ENCODE measurements at places on chromosomes 1 and 21. TPM values are rescaled to one million over a fixed set of nuclear protein-coding genes. Genes with fewer than 3 reads are reported as not detected.

The PRAMEF5 gene
- not detected for total RNA-seq

The NRIP1 gene
- 16.6 TPM for total RNA-seq

The VANGL2 gene
- 32.7 TPM for total RNA-seq

The GJA8 gene
- not detected for total RNA-seq

The OR2L3 gene
- not detected for total RNA-seq

The ARID1A gene
- 59.5 TPM for total RNA-seq

The DCST1 gene
- total RNA-seq, result not detected

The AUNIP gene
- total RNA-seq, result 42.2 TPM

The RPTN gene
- not detected for total RNA-seq
